T-cell (primary cell): ENCODE measurements at places on chromosomes 5 and 9.

DNA sequence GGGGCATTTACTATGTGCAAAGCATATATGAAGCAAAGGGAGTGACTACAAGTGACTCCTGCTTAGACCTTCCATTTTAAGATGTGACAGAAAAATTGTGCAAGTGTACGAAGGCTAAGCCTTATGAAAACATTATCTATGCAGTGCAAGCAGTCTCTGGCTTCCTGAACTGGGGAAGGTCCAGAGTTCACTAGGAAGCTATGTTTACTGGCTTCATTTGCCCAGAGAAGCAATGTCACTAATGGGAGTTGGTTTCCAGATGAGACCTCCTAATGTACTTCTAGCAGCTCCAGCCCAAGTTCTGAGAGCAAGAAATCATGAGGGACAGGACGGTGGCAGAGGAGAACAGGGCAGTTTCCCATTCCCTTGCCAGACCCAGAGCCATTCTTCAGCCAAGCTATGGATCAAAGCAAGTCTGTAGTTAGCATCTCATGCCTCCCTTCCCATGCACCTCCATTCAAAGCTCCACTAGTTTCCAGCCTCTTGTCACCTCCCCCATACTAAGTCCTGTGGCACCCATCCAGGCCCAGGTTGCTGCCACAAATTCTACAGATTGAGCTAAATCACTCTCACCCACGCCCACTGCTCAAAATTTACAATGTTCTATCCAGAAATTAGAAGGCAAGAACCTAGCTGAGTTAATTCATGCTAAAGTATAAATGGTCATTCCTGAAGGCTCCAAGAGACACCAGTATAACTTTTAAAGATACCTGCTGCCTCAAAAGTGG, 21.8 kb downstream of the MCTP1 start:
- no peak for DNase-seq

GRCh38 chr9:34046784-34047379, 1.8 kb downstream of the UBAP2 start:
- no peak for DNase-seq

- no peak for DNase-seq
Measured at GRCh38 chr9:112059145-112059965, 115.7 kb downstream of the SUSD1 start.

DNA sequence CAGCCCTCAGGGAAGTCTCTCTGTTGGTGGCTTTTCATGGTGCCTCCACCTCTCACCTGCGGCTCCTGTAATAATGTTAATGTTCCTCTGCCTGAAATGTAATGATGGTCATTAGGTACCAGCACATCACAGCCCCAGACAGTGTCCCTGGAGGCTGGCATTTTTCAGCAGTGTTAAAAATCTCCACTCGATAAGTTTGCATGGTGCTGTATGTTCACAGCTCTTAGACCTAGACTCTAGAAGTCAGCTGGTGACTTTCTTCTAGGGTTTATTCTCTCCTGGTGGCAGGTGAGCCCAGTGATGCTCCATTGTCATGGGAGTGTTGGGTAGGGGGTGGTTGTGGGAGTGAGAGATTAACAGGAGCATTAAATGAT, 53.1 kb downstream of the GPR107 start:
- DNase-seq, result no peak

- DNase-seq, result no peak
Measured at GRCh38 chr5:142981886-142982820, 212.0 kb downstream of the ARHGAP26 start.

DNA sequence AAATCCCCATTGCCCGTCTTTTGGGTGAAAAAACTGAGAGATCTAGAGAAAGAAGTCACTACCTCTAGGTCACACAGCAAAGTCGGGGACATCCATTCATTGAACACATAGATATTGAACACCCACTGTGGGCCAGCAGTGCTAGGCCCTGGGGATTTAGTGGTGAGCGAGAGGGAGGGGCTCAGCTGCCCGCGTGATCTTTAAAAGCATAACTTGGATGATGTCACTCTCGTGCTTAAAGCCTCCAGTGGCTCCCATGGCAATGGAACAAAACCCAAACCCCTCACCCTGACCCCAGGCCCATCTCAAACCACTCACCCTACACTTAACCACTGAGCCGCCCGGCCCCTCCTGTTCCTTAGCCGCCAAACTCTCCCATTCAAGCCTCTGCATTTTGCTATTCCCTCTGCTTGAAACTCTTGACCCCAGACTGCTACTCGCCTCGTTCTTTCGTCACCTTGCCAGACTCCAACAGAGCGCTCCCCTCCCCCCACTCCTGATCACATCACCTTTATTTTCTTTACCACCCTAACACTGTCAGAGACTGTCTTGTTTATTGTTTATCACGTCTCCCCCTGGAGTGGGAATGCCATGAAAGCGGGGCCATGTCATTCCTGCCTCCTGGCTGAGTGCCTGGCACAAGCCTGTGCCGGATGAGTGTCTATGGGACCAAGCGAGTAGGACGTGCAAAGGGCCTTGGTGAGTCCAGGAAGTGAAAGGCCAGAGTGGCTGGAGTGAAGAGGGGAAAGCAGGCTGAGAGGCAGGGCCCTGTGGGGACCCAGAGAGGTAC, 710 bp upstream of the PIP5KL1 start:
- no peak for DNase-seq

DNA sequence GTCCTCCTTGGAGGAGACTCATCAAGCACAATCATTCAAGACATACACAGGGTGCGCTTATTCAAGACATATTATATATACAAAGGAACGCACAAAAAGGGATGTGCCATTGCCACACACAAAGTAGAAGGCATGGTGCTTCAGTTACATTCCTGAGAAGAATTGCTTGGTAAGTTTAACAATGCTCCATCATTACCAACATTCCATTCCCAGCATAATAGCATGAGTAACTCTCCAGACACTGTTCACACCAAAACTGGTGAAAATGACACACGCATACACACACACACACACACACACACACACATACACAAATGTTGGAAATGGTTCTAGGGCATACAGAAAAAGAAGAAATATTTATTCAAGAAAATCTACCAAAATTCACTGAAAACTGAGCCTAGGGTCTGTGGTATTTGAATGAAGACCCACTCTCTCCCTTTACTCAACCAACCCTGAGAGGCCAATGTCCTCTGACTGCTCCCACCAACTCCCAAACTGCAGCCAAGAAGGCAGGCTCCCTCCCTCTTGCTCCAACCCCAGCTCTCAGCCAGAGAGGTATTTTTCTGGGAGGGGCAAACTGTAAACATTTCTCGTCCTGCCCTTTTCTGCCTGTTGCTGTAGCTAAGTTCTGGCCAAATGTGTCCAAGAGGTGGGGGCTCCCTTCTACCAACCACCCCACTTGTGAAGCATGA, 19.9 kb downstream of the UGT3A1 start:
- no peak for DNase-seq

DNA sequence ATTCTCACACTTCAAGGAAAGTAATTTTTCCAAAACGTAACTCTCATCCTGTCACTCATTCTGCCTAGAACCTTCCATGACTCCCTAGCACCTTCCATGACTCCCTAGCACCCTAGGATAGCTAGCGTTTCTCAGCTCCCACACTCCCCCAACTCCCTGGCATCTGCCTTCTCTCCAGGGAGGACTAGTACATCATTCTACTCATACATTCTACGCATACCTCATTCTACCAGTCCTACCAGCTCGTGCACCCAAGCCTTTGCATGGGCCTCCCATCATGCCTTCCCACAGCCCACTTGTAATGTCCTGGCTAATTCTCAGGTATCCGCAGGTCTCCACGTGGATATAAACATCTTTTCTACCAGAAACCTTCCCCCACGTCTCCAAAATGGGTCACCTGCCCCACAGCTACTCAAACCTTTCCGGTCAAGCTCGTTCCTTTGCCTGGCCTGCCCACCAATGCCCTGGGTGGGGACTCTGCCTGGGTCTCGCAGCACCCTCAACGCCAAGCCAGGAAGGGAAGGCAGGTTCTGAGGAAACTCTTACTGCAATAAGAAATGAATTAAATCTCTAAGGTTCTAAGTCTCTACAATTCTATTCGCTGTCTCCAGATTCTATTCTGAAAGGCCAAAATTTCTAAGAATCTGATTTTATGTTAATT, 930 bp downstream of the ANKS6 start:
- no peak for DNase-seq
